ENCODE measurements at places on chromosomes 7 and 10.

DNA sequence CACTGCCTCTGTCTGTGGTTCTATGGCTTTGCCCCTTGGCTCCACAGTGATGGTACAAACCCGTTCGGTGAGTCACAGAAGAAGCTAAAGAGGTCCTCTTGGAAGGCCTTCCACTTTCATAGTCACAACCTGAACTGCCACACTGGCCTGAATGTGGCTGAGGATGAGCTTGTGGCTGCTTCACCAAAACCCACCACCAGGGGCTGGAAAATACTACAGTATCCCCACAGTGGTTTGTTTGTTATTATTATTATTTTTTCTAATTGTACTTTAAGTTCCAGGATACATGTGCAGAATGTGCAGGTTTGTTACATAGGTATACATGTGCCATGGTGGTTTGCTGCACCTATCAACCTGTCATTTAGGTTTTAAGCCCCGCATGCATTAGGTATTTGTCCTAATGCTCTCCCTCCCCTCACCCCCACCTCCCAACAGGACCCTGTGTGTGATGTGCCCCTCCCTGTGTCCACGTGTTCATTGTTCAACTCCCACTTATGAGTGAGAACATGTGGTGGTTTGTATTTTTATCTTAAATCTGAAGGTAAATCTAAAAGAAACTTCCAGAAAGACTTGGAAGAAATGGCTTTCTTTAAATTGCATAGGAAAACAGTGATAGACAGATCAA is 160.8 kb upstream of the NPSR1 start:
- H3K4me3 ChIP-seq: no peak overlapping the region
- no peak for DNase-seq
- H3K4me1 ChIP-seq: no peaks in the 10 kb centered on the region
- H3K36me3 ChIP-seq: no peaks in the 10 kb centered on the region
- no peaks in the 10 kb centered on the region for H3K27me3 ChIP-seq

DNA sequence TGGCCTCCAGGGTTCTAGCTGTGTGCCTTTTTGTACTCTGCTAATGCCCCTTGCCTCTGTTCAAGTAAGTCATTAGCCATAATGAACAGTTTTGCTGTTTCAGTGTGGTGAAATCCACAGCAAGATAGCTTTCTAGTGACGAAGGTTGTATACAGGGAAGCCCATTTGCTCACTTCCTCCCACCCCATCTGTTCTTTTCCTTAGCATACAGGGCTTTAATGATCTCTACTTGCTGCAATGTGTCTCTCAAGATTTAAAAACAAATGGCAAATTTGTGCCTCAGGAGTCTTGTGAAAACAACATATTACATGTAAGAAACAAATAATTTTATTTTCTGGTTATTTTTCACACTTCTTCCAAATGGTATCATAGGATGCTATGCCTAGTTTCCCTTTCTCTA is 243.2 kb downstream of the CDK14 start:
- H3K4me3 ChIP-seq: no peak overlapping the region
- no peaks in the 10 kb centered on the region for H3K27me3 ChIP-seq
- H3K4me1 ChIP-seq: no peaks in the 10 kb centered on the region
- H3K36me3 ChIP-seq: no peaks in the 10 kb centered on the region

- DNase-seq: no peak
- H3K36me3 ChIP-seq: peaks cover 5% of the 10 kb centered on the region
- no peak overlapping the region for H3K27ac ChIP-seq
- peaks cover 18% of the 10 kb centered on the region for H3K4me1 ChIP-seq
- H3K4me3 ChIP-seq: no peak overlapping the region
These were observed 114.0 kb downstream of the MAD1L1 start for GRCh38 chr7:2118630-2119190.

- no peak for DNase-seq
- no peaks in the 10 kb centered on the region for H3K27me3 ChIP-seq
- H3K4me3 ChIP-seq: no peak overlapping the region
These were observed 126.6 kb downstream of the TRRAP start for GRCh38 chr7:99004781-99005500.

Data from activated CD4-positive, alpha-beta memory T cell treated with anti-CD3 and anti-CD28 coated beads, Interleukin-2, amount 10 ng/mL, durations not matched to agents 7 days and 5 days (primary cell).